ENCODE measurements at places on chromosomes 7 and 10. TPM values are rescaled to one million over a fixed set of nuclear protein-coding genes. Genes with fewer than 3 reads are reported as not detected.

Gene DENND2A
- total RNA-seq = 5.1 TPM

Gene RHOBTB1
- total RNA-seq = 16.7 TPM

Gene C10orf90
- not detected for total RNA-seq

Gene NKX2-3
- total RNA-seq = 0.42 TPM

All from thoracic aorta (tissue), 2 donors.